ENCODE measurements at places on chromosomes 6 and 20.

- no peak for DNase-seq
Measured at GRCh38 chr6:41527721-41528408, 18.3 kb upstream of the FOXP4 start.

DNA sequence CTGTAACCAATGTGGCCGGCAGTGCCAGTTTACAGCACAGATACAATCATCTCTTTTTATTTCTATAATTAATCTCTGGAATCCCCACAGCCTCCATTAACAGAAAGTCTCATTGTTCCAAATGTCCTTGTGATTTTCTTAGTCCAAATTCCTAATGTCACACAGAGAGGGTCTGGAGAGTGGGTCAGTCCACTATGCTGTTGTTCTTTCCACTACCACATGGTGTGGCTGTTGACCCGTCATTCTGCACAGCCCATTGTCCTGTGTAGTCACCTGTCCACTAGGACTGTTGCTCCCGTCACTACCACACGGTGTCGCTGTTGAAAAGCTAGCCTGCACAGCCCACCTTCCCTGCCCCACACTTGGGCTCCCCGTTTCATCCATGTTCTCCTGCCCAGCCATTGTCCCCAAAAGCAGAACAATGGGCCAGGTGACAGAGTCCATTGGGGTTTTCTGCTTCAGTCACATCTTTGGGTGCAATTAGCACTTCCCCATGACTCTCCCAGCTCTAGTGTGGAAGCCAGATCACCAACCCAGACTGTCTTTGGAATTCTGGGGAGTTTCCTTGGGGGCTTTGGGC lies 8.6 kb upstream of the LBP start:
- DNase-seq = no peak

- DNase-seq = no peak
Measured at GRCh38 chr6:121764493-121764892, 329.0 kb downstream of the GJA1 start.

DNA sequence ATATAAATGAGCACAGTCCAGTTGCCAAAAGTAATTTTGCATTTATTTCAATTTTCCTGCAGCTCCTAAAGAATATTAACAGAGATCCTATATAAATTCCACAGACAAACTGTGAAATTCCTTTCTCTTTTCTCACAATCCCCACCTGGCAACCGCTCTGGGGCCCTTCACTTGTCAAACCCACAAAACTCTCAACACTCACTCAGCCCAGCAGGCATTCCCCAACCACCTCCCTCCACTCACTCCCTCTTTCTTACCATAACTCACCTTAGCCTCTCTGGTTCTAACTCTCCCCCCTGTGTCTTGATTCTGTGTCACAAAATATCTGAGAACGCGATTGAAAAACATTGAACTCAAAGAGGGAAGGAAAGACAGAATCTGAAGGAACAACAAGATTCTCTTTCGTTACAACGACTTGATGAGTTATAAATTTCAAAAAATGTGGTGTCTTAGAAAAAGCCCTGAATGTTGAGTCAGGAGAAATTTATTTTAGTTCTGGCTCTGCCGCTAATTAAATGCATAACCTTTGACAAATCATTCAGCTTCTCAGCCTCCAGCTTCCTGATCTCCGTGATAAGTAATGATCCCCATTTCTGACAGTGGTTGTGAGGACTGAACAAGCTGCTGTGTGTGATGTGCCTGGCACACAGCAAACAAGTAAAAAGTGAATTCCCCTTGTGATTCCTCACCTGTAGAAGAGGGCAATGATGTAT lies 87.9 kb downstream of the UNC5CL start:
- DNase-seq = no peak

GRCh38 chr6:93801101-93801847 lies 381.9 kb upstream of the EPHA7 start:
- no peak for DNase-seq

DNA sequence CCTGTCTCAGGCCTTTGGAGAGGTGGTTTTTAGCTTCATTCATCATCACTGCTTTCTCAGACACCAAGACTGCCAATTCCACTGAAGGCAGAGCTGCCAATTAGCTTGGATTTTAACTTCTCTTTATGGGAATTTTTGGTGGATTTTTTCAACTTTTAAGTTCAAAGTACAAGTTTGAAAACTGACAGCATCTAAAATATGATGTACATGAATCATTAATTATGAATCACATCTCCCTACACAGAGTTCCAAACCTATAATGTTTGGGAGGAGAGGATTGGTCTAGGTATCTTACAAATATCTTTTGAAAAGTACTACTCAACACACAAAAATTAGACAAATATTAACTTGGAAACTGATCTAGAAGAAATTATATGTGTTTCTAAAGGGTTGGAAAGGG lies 25.5 kb downstream of the CNKSR3 start:
- DNase-seq = no peak

DNA sequence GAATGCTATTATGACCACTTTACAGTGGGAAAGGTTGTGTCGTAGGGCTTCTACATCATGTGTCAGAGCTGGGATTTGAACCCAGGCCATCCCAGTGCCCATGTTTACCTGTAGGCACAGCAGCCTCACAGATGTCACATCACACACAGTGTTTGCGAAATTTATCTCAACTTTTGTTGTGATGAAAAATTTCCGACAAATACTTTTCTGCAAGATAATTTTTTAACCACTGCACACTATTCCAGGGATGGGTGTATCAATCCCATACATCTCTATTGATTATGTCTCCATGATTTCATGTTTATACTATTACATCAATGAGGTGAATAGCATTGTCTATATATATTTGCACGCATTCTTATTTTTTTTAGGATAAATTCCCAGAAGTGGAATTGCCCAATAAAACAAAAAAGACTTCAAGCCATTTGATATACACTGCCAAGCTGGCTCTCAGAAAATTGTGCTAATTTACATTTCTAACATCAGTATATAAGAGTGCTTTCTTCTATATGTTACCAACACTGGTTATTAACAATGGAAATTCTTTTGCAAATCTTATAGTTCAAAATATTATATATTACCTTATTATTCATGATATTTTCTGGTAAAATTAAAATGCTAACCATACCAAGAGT lies 189.1 kb upstream of the ZNF217 start:
- DNase-seq = no peak

GRCh38 chr6:137415127-137415833 lies 78.9 kb downstream of the OLIG3 start:
- DNase-seq = peak; percentile 32

DNA sequence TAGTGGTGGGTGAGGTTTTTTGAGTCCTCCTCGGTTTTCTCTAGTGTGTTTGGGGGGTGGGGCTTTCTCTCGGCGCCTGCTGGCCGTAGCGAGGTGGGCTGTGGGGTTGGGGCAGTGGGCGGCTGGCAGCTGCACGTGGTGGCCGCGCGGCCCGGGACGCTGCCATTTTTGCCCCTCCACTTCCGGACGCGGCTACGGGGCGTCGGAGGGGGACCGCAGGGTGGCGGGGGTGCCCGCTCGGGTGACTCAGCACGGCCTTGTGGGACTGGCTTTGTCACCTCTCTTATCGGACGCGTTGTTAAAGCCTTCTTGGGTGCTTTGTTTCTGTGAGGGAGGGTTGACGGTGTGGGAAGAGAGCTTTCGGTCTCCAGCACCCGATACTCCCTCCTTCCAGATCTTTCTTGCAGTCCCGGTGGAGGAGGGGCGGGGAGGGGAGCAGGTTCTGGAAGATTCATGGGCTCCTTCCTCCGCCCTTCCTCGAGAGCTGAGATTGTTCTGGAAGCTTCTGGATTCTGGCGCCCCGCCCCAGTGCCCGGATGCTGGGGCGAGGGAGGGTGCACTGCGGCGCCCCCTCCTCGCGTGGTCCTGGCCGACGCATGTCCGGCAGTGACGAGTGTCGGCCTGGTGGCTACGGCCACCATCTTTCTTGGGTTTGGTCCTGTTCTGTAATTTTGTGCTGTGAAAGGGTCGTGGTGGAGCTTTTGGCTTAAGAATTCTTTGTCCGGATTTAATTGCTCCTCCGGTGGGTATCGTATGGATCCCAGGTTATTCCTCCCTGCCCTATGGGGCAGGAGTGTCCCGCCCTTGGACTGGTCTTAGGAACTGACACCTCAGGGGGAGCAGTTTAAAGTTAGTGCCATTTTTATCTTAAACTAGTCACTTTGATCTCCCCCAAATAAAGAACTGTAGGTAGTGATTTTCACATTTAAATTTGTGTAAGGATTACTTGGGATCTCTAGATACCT lies 719 bp downstream of the HSP90AB1 start:
- peak; percentile 73 for DNase-seq

DNA sequence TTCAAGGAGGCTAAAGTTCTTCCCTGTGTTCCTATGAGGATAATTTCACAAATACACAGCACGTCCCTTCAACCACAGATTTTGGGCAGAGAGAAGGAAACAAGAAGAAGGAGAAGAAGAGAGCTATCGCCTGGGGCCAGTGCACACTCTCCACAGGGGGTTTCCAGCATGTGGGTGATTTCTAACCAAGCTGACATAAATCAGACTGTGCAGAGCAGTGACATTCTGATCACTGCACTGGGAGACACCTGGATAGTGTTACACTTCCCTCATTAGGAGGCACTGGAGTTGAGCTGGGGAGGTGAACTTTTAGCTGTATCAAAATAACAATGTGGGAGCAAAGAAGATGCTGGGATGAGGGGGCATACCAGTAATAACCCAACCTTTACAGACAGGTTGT lies 71.8 kb upstream of the CENPW start:
- DNase-seq = no peak

DNA sequence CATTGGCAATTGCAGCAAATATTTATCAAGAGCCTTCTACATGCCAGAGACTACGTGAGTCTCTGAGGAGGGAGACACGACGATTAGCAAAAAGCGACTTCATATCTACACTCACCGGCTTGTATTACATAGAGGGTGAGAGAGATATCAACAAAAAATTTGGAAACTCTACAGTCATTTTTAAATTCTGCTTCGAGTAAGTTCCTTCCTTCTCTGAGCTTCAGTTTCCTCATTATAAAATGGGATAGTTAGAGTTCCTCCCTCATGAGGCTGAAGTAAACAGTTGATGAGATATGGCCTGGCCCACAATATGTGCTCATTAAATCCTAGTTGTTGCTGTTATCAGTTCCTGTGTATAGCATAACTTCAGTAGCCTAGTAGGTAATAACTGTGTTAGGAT lies 64.1 kb upstream of the SIRPA start:
- no peak for DNase-seq

Measured in activated CD4-positive, alpha-beta T cell treated with anti-CD3 and anti-CD28 coated beads for 24 hours (primary cell).